AG04449 (cell line): ENCODE measurements at places on chromosomes 5 and 9.
A peak's percentile ranks its signal among the peaks of the same experiment; 100 is the strongest.

DNA sequence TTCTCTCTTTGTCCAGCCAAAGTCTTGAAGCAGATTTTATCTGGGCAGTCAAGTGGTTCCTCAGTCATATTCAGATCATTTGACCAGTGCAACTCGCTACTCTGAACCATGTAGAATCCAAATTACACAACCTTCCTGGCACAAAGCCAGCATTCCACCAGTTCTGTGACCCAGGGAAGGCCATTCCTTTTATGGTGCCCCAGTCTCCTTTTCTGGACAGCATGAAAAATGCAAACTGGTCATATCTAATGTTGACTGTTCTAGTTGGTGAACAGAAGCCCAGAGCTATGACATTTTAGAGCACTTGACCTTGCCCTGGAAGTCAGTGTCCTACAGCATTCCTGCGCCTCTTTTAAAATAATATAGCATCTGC, 364.6 kb downstream of the BRINP1 start:
- peak; percentile 29 for DNase-seq

GRCh38 chr5:68060382-68060781, 155.2 kb upstream of the PIK3R1 start:
- no peak for DNase-seq

- no peak for DNase-seq
Measured at GRCh38 chr9:70504834-70505233, 90.4 kb upstream of the KLF9 start.

GRCh38 chr9:113997610-113998009, 80.5 kb downstream of the AMBP start:
- no peak for DNase-seq

DNA sequence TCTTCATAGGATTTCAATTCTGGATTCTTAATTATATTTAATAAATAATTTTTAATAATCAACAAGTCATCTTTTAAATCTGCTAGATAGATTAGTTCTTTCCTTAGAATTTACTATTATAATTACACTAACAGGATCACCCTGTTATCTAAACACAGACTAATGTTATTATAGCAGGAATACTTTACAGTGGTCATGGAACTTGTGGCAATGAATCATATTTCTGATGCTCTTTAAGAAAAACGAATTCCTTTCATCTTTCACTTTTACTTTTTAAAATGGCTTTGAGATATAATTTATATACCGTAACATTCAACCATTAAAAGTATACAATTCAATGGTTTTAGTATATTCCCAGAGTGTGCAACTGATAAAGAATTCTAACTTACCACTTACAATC, 29.7 kb upstream of the CDK5RAP2 start:
- DNase-seq = no peak

DNA sequence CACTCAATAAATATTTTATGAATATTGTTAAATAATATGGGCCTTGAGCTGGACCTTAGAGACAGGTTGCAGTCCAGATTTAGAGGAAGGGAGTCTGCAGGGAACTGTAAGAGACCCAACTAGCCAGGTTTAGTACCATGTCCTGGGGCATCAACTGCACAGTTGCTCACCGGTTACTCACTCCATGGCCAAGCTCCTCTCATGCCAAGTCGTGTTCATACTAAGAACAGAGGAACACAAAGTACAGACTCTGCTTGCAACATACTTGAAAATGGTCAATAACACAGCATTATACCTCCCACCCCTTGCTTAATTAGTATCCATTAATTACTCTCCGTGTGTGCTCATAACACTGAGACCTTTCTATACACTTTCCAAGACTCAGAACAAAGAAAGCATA, 317.6 kb upstream of the PIK3R1 start:
- no peak for DNase-seq

- no peak for DNase-seq
Measured at GRCh38 chr9:6354072-6354686, 26.0 kb downstream of the TPD52L3 start.

- no peak for DNase-seq
Measured at GRCh38 chr5:1363160-1363559, 18.3 kb upstream of the CLPTM1L start.

DNA sequence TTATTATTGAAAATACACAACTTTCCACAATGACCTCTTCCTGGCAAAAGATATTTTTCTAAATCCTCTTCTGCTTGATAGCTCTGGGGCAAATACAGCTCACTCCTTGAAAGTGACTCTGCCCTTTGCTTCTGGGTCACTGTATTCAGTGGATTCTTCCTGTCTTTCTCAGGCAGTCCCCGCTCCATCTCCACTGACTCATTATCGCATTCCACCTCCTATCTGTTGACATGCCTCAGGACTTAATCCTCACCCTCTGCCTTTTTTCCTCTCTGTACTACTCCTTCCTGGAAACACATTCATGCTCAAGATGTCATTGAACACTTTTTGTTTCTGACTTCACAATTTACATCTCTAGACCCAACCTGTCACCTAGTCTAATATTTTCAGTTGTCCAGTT, 8.4 kb upstream of the RGS7BP start:
- no peak for DNase-seq

DNA sequence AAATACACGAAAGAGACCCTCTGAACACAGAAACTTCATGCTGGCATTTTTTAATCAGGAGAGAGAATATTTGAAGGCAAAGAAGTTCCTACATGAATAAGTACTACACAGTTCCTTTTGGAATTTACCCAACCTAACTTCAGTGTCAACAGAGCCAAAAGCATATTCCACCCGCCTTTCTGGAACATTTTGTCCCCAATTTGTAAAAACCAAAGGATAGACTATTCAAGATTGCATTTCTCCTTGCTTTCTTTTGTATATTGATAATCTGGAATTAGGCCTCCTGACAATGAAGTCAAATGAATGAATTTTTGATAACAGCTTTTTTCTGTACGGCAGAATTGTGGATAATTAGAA, 39.4 kb upstream of the TRAF1 start:
- no peak for DNase-seq
